BE2C (cell line): ENCODE measurements at places on chromosomes 16 and 17.

DNA sequence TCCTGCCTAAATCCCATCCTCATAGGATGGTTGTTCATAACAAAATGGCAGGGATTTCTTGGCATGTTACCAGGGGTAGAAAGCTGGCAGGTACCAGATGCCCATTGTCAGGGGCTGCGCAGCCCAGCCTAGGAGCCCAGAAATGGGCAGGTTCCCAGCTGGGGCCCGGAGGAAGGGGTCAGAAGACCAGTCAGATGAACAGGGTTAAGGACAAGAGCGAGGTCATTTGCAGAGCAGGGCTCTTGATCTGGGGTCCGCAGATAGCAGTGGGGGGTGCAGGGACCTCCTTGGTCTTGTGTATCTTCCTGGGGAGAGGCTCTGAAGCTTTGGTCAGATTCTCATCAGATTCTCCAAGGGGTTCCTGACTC lies 52.3 kb upstream of the CDC42EP4 start:
- no peak for DNase-seq

DNA sequence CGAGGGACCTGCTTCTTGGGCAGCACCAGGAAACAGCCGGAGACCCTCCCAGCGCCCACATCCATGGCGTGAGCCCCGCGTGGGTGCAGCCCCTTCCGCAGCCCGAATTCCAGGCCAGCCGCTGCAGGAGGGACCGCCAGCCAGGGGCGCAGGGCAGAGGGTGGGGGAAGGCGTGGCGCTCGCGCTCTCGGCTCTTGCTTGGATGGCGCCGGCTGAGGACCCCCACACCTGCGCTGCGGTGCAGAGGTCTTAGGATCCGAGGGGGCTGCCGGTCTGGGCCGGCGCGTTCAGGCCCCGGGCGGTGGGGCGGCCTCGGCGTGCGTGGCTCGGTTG lies 28.8 kb downstream of the ACTG1 start:
- DNase-seq = no peak

DNA sequence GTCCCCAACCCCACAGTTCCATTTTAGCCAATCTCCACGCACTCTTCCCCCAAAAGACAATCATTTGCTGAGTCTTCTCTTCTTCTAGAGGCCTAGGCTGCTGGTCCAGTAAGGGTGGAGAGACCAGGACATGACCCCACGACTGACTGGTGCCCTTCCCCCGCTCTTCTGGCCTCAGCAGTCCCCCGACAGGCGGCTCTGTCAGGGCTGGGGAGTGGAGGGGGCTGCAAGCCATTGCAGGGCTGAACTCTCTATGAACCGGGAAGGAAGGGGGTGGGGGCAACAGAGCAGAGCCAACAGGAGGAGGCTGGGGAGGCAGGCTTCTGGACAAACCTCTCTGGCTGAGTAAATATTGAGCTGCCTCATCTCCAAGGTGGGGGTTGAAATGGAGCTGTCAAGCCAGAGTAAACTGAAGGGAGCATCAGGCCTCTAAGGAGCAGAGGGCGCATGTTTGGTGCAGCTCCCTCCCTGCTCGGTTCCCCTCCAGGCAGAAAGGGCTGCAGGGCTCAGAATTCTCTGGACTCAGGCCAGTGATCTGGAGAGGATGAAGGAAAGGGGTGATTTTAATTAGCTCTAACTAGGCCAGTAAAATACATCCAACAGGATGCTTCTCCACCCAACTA lies 8.7 kb downstream of the HOXB1 start:
- DNase-seq = no peak

GRCh38 chr17:34414339-34414738 lies 51.3 kb upstream of the CCL1 start:
- no peak for DNase-seq

DNA sequence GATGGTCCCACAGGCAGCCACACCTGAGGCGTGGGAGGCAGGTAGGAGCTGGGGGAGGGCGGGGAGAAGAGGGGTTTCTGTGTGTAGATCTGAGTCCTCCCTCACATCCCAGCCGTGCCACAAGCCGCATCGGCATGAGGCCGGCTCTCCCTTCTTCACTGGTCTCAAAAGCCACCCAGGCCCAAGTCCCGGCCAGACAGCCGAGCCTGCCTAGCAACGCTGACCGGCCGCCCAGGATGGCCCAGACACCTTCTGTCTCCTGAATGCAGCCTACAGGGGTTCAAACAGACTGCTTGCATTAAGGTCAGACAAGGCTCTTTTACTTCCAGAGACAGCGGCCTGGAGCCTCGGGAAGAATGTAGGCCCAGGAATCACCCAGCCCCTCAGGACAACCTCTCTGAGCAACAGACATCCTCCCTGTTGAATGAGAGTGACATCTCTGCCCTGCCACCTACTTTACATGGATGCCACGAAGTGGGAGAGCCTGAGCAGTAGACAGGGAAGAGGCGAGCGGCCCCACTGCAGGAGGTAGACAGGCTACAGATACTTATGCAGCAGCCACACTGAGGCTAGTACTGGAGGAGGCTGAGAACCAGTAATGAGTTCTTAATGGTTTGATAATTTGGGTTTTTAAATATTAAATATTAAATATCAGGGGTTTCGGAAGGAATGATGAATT lies 69.6 kb downstream of the N4BP1 start:
- no peak for DNase-seq

GRCh38 chr17:7742729-7743128 lies 25.2 kb downstream of the DNAH2 start:
- no peak for DNase-seq

GRCh38 chr17:74006371-74006770 lies 197.1 kb upstream of the RPL38 start:
- DNase-seq = no peak

DNA sequence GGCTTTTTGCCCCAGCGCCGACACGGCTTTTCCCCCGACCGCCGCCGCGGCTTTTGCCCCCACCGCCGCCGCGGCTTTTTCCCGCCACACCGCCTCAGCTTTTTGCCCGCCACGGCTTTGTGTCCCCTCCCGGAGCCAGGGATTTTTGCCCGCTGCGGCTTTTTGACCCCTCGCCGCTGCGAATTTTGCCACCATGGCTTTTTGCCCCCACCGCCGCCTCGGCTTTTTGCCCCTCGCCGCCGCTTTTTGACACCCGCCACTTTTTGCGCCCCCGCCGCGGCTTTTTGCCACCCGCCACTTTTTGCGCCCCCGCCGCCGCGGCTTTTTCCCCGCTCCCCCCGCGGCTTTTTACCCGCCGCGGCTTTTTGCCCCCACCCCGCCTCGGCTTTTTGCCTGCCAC lies 1342.5 kb downstream of the TP53TG3F start:
- DNase-seq = no peak

DNA sequence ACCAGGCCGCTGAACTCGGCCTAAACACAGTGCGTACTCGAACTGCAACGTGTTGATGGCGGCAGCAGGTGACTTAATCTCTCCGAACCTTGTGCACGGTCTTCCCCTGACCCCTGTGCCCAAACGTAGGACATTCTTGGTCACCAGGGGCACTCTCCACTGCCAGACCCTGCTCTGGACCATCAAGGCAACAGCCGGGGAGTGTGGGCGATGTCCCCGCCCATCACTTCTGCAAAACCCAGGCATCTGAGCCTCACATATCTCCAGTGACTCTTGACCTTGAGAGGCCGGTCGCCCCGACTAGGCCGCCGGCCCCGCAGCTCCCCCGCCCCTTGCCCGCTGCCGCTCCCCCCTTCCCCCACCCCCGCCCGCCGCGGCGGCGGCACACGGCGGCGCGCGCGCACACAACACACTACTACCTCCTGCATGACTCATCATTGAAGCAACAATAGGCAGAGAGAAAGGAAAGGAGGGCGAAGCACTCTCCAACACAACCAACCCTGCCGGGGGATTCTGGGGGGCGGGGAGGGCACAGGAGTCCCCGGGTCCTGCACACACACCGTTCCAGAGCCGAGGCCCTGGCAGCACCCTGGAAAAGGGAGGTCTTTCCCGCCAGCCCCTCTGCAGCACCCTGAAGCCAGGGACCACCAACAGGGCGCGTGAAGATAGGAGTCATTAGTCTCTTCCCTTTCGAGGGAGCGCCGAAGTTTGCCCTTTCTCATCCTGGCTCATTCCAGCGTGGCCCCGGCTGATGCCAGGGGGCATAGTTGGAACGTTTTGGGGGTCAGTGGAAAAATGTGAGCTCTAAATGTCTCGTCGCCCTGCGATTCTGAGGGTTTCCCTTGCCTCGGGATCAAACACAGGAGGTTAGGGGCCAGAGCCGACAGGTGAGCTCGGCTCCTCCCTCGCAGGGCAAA lies 1.9 kb downstream of the MNT start:
- DNase-seq = peak; percentile 53

GRCh38 chr16:53045341-53046220 lies 7.1 kb downstream of the CHD9NB start:
- no peak for DNase-seq

- no peak for DNase-seq
Observed at GRCh38 chr16:27439271-27440018, 37.5 kb downstream of the IL21R start.

DNA sequence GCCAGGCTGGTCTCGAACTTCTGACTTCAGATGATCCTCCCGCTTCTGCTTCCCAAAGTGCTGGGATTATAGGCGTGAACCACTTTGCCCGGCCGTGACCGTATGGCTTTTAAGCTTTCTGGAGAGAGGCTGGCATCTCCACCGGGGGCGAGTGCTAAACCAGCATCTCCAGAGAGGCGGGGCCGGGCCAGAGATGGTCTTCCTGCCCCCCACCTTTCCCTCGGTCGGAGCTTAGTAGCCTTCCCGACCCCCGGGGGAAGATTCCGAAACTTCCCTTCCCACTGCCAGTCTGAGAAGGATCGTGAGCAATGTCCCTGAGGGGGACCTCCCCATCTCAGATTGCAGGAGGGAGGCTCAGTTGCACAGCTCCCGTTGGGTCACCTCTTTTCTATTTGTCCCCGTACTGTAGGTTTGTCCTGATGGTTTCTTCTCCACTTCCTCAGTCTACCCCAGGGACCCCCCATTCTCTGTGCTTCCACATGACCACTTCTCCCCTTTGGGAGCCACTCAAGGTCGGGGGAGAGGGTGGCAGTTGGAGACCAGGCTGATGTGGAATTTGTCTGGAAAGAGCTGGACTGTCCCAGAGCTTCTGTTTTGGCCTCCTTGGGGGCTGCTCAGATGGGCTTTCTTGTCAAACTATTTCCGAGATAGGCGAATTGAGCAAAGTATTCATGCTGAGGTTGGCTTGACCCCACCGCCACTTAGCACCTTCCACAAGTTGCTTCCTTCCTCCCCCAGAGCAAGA lies 18.2 kb downstream of the IGF2BP1 start:
- no peak for DNase-seq

- DNase-seq = no peak
Observed at GRCh38 chr17:67452681-67453554, 75.8 kb downstream of the PITPNC1 start.

DNA sequence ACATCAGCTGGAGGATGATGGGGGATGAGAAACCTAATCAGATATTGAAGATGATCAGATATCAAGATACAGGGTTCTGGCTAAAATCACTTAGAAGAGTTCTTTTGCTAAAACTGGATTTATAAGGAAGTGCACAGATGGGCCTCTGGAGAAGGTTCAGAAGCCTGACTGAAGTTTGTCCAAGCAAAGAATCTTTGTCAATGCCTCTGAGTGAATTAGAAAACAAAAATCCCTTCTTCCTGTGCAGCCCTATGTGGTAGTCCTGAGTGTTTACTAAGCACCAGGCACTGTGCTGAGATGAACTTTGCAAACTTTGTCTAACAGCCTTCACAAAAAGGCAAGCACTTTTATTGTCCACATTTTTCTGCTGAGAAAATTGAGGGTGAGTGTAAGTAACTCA lies 11.4 kb upstream of the CENPV start:
- no peak for DNase-seq

DNA sequence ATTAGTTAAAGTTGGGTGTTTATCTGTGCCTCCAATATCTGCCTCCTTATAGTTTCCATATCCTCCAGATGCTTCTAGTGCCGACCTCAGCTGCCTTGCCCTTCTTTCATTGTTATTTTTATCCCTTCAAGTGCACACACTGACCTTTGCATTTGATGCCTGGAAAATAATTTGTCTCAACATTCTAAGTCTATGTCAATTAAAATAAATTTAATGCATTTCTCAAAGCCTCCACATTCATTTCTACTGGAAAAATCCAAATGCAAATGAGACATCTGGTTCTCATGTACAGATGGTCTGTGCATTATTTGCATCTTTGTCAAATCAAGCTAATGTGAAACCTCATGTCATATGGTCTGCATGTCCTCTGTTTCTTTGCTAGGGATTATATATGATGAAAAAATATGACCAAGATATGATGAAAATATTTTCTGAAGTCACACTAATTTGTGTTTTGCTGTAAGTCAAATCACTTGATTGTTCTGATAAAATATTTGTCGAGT lies 61.4 kb downstream of the TMEM100 start:
- no peak for DNase-seq

DNA sequence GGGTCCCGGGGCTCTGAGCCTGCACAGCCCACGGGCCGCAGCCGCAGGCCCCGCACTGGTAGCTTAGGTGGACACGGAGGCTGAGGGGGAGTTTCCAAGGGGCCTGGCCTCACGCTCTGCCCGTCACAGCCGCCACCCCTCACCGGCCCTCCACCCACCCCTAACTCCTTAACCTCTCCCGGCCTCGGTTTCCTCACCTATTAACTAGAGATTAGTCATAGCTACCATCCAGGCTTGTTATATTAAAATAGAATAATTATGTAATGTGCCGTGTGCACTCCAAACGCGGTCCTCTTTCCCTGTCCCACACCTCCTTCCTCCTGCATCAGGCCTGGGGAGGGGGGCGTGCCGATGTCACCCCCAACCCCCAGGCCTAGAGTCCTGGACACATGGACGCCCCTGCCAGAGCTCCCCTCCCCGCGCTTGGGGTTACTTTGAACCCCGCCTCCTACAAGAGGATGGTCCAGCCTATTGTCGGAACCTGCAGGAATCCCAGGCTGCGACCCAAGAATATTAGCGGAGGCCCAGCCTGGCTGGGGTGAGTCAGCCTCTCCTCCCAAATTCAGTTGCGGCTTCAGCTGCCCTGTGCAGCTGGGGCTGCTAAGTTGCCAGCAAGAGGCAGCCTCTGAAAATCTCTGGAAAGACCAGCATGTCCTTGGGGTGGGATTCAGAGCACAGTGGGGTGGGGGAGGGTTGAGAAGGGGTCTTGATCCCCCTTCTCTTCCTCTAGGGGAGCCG lies 17.3 kb downstream of the SOCS3 start:
- DNase-seq = no peak

DNA sequence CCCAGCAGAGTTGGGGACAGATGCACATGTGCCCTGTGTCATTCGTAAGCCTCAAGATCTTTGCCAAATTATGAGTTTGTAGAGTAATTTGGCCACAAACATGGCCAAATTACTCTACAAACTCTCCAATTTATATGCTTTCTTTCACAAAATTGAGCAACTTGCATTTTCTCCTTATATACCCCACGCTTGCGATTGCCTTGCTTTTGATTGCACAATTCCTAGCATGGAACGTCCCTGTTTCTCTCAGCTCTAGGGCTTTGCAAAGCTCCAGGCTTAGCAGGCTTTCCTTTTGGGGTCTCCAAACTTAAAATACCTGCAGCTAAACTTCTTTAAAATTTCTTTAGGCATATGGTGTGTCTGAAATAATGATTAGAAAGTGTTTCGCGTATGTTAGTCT lies 28.5 kb upstream of the MAF start:
- DNase-seq = no peak

DNA sequence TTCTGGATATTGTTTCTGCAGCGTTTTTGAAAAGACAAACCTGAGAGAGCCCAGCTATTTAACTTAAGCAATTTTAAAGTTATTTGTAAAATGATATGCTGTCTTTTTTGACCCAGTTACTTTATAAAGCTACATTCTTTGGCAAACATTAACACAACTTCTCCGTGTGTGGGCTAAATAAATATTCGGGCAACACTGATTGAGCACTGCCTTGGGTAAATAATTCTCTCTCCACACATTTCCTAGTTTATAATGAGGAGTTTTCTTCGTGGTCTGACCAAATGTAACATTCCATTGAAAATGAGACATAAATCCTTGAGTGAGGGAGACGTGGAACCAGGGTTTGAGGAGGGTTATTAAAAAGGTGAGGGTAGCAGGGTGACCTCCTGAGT lies 142.8 kb downstream of the WWOX start:
- no peak for DNase-seq
